Neural crest cell (in vitro differentiated cells): ENCODE measurements at places on chromosomes 13 and 19. TPM values are rescaled to one million over a fixed set of nuclear protein-coding genes. Genes with fewer than 3 reads are reported as not detected.

The PINLYP gene
- total RNA-seq: 9.5 and 11.7 TPM in 2 replicates

The EXOC3L2 gene
- total RNA-seq: 0.91 and 1.1 TPM in 2 replicates

GRCh38 chr19:11349171-11349570, 2.9 kb downstream of the CCDC159 start:
- H3K27ac ChIP-seq: no peak overlapping the region
- no peak overlapping the region for H3K4me3 ChIP-seq
- DNase-seq: no peak
- H3K4me1 ChIP-seq: peaks cover 24% of the 10 kb centered on the region

GRCh38 chr19:43572171-43572588, 3.1 kb downstream of the XRCC1 start:
- no peak for DNase-seq
- no peaks in the 10 kb centered on the region for H3K27me3 ChIP-seq
- peak overlapping the region; percentile 60 for H3K4me3 ChIP-seq
- H3K36me3 ChIP-seq: no peaks in the 10 kb centered on the region
- H3K4me1 ChIP-seq: peaks cover 44% of the 10 kb centered on the region

- no peak overlapping the region for H3K4me3 ChIP-seq
- H3K4me1 ChIP-seq: no peaks in the 10 kb centered on the region
- H3K27me3 ChIP-seq: no peaks in the 10 kb centered on the region
- peaks cover 5% of the 10 kb centered on the region for H3K36me3 ChIP-seq
- H3K27ac ChIP-seq: no peak overlapping the region
Measured at GRCh38 chr19:16382775-16383543, 58.3 kb downstream of the KLF2 start.

- H3K4me1 ChIP-seq: peaks cover 27% of the 10 kb centered on the region
- no peaks in the 10 kb centered on the region for H3K27me3 ChIP-seq
Measured at GRCh38 chr13:79995334-79995733, 345.6 kb downstream of the SPRY2 start.

GRCh38 chr19:51163257-51163656, 21.2 kb downstream of the SIGLEC7 start:
- H3K4me3 ChIP-seq: no peak overlapping the region
- H3K27me3 ChIP-seq: peaks cover 17% of the 10 kb centered on the region
- no peaks in the 10 kb centered on the region for H3K4me1 ChIP-seq
- no peak overlapping the region for H3K27ac ChIP-seq

GRCh38 chr19:54172471-54173358, at the start of gene TMC4:
Gene TMC4, minus strand, starts transcription at chr19:54173160. Its CDS starts 43 bp downstream, at chr19:54173117.
- H3K27ac ChIP-seq: no peak within 1 kb of the TSS
- H3K4me1 ChIP-seq: no peaks in the 10 kb centered on the region
- peak within 1 kb of the TSS; percentile 69 for H3K4me3 ChIP-seq
- H3K27me3 ChIP-seq: peaks cover 10% of the 10 kb centered on the region
- DNase-seq: no peak
- H3K36me3 ChIP-seq: no peaks in the 10 kb centered on the region

DNA sequence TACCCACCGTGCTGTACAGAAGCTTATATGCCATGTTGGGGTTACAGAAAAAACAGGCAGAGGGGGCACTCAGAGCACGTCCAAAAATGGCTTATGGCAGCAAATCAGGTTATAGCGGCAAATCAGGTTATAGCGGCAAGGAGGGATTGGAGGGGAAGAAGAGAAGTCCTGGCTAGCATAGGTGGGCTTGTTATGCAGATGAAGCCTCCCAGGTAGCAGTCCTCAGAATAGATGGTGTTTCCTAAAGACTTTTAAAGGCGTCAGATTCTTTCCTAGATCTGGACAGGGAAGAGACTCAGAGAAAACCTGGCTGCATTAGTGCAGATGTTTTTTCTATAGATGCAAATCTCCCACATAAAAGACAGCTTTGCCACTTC, 19.8 kb upstream of the PLEKHF1 start:
- no peak overlapping the region for H3K4me3 ChIP-seq
- no peaks in the 10 kb centered on the region for H3K4me1 ChIP-seq
- no peaks in the 10 kb centered on the region for H3K36me3 ChIP-seq
- no peak overlapping the region for H3K27ac ChIP-seq
- no peak for DNase-seq
